ENCODE measurements at places on chromosomes 3 and 15.

DNA sequence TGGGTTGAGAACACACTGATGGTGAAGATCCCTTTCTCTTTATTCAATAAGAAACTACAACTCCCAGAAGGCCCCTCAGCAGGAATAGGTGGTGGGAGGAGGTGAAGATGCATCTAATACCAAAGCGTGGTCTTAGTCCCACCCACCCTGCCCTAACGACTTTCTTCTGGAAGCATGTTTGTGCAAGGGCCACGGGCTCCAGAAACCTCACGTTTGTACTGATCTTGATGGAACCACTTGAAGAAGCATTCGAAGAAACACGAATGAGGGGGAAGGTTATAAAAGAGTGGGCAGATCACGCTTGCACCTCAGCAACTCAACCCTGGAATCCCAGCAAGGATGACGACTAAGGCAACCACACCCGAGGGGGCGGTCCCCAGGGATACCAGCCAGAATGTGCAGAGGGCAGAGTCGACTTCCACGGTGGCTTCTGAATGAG is 10.6 kb upstream of the SLC25A36 start:
- no peak for DNase-seq

- no peak for DNase-seq
Measured at GRCh38 chr3:94011233-94011711, 17.1 kb downstream of the STX19 start.

GRCh38 chr3:100603469-100603868 is 5.9 kb upstream of the ADGRG7 start:
- DNase-seq, result no peak

DNA sequence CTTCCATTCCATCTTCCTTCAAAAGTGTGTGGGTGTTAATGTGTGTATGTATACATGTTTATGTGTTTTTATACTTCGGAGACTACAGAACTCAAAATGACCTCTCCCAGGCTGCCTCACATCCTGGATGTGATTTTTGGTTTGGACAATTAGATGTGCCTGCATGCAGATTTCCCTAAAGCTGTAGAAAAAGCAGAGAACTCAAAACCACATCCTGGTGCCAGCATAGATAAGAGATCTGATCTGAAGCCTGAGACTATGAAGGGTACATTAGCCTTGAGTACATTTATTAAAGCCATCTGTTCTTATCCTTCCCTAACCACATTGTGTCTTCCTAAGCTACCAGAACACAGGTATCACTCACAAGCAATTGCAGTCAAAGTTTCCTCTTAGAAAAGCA is 319.4 kb upstream of the RASGRP1 start:
- no peak for DNase-seq

GRCh38 chr3:50238549-50239026 is 2.6 kb downstream of the GNAI2 start:
- DNase-seq, result no peak

- no peak for DNase-seq
Measured at GRCh38 chr3:96813820-96814650, at the start of gene EPHA6. Gene EPHA6 (plus strand): TSS chr3:96814594.

- no peak for DNase-seq
Measured at GRCh38 chr3:110856916-110857315, 214.7 kb upstream of the NECTIN3 start.
